DMS79 (cell line): ENCODE measurements at places on chromosomes 13 and 19.

GRCh38 chr13:101397742-101398141 lies 18.6 kb downstream of the NALCN start:
- no peak for DNase-seq

DNA sequence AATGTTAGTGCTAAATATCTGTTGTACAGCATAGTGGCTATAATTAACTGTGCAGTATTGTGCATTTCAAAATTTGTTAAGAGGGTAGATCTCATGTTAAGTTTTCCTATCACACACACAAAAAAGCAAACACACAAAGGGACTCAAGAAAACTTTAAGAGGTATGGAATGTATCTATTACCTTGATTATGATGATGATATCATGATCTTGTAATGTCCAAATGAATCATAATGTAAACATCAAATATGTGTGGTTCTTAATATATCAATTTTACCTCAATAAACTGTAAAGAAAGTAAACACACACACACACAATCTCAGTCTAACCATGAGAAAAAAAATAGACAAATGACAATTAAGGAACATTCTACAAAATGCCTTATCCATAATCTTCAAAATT lies 934.6 kb downstream of the SLITRK1 start:
- no peak for DNase-seq

DNA sequence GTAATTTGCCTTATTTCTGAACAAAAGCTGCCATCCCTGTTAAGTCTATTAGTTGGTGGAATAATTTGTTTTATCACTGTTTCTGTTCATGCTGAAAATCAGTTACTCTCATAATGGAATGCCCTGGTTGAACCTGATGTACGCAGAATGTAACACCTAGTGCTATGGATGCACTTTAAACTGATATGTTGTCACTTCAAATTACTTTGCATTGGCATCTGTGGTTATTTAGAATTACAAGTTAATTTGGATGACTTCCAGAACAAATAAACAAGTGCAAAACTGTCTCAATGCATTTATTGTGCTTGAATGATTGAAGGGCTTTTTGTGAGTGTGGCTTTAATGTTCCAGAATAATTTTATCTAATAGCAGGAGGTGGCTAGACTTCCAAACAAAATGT lies 368.2 kb upstream of the SLITRK5 start:
- DNase-seq, result no peak

GRCh38 chr19:32241306-32241705 lies 104.1 kb upstream of the ZNF507 start:
- DNase-seq, result no peak

DNA sequence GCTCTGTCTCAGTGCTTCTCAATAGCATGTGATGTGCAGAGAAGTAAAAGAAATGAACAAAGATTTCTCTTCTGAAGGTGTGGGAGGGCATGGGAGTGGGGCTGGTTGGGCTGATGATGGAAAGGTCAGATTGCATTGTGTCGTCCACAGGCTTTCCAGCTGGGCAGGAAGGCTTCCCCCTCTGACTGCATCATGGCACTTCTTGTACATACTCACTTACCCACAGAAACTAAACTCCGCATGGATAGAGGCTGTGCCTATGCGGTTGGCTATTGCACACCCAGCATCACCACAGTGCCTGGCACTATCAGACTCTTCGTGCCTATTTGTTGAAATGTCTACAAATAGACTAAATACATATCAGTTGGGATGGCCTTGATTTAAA lies 24.4 kb upstream of the TNFSF11 start:
- no peak for DNase-seq

DNA sequence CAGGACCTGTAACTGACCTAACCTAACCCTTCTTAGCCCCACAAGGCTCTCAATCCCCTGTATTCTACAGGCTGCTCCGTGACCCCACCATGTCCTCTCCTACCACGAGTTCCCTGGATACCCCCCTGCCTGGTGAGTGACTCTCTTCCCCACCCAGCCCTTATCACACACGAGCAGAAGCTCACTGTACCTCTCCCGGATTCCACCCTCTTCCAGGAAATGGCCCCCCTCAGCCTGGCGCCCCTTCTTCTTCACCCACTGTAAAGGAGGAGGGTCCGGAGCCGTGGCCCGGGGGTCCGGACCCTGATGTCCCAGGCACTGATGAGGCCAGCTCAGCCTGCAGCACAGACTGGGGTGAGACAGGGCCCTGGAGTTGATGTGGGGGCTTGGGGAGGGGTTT lies 1.3 kb downstream of the NR1H2 start:
- DNase-seq, result no peak

- DNase-seq, result peak; percentile 5
Observed at GRCh38 chr13:74210693-74211393, 76.6 kb upstream of the KLF12 start.

DNA sequence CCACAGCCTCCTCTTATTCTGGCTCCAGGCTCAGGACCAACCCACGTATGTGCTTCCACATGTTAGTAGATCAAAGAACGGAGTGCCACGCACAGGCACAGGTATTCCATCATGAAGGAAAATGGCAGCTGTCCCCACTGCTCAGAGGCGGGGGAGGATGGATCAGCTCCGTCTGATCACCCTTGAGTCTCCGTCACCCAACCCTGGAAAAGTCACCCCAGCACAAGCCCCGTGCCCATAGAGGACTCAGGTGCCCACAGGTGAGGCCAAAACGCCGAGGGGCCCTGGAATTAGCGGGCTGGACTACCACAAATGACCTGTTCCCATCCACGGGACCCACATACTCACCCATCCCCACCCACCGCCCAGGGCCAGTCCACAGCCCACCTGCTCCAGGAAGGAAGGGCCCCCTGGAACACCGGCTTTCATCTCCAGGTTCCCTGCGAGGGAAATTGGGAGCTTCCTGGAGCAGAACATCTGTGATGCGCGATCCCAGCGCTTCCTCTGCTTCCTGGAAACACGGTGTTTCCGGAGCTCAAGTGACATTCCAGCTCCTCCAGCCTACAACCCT lies 120.5 kb upstream of the SPACA7 start:
- DNase-seq, result no peak

GRCh38 chr19:30911491-30911890 lies 437.7 kb downstream of the TSHZ3 start:
- no peak for DNase-seq

GRCh38 chr13:74892096-74892495 lies 589.9 kb downstream of the TBC1D4 start:
- no peak for DNase-seq

DNA sequence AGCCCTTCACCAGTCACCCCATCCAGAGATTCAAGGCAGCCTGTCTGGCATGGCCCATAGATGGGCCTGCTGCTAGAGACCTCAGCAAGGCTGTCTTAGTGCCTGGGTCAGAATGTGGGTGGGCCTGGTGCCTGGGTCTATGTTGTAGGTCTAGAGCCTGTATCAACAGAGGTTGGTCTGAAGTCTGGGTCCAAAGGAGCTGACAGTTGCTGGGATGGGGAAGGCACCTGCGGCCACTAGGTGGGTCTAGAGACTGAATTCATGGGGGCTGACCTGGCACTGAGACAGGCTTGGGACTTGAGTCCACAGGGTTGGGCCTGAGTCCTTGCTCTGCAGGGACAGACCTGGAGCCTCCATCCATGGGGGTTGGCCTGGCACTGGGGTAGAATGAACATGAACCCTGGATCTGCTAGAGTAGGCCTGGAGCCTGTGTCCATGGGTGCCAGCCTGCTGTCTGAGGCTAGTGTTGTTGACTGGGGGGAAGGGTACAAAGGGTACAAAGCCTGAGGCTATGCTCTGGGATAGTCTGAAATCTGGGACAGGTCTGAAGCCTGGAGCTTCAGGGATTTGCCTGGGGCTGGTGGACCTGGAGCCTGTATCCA lies 516.8 kb downstream of the OLFM4 start:
- no peak for DNase-seq

DNA sequence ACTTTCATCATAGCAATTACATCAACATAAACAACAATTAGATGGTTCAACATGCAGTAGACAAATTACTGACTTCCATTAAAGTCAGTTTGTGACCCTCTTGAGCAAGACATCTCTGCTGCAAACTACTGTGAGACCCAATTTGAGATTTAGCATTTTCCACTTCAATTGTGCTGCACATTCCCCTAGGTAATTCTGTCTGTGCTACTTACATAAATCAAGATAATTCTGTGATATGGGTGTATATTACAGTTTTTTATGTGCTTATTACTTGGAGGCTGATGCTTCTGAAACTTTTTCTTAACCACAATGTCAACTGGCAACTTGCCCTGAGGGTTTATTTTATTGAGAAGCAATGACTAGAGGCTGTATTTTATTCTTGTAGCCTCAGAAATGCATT lies 1714.4 kb downstream of the OLFM4 start:
- peak; percentile 2 for DNase-seq

- DNase-seq, result no peak
Observed at GRCh38 chr13:109275852-109276251, 510.5 kb downstream of the IRS2 start.

DNA sequence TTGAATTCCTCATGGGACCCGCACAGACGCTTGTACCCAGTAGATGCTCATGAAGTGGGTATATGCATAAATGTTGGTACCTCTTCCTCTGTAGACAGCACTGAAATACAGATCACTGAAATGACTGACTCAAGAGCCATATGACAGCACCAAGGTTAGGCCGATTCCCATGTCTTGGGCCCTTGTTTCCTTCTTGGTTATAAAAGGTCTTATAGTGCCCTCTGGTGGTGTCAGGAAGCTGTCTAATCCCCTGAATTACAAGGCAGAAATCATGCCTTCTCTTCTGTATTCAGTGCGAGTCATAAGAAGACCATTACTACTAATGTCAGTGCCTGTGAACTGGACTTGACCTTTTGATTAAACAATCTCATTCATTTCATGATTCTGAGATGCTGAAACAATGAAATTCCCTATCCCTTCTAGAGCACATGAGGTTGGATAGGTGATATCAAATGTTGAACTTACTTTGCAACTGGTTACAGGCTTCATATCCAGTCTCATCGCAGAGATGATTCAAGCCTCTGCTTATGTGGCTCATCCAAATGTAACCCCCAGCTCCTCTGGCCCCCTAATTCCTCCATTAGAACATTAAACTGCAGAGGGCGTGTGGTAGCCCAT lies 59.7 kb downstream of the SPATA13 start:
- peak; percentile 3 for DNase-seq

DNA sequence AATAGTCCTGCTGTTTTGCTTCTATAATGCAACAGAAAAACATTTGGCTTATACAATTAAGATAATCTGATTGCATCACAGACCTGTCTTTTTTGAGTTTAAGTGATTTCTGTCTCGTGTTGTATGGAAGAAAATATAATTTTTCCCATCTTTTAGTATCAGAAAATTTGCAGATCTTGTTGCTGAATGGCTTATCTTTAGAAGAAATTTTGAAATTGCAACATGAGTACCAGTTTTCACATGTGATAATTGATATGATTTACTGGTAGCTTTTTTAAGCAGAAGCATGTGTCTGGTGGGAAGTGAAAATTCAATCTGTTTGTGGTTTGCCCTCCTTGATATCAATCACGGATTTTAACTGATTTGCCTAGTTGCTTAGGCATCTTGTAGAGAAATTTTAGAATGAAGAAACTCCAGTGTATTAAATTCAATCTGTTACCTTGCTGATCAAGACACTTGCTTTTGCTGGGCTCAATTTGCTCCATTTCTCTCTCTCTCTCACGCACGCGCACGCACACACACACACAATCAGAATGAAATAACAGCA lies 89.8 kb upstream of the MYCBP2 start:
- no peak for DNase-seq

DNA sequence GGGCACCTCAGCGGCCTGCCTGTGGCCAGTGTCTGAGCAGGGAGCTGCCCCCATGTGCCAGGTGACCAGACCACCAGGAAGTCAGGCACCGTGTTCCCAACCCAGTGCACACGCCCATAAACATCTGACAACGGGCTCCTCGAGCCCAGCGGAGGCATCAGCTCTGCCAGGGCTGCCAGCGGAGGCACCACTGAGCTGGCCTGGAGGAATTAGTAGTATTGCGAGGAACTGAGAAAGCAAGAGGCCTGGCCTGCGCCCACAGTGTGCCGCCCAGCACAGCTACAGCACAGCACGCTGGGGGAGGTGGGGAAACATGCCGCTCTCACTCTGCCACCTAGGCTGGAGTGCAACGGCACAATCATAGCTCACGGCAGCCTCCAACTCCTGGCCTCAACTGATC lies 44.6 kb downstream of the ANKRD27 start:
- no peak for DNase-seq

- no peak for DNase-seq
Observed at GRCh38 chr13:43894438-43894837, 14.7 kb downstream of the LACC1 start.

- DNase-seq, result no peak
Observed at GRCh38 chr19:17246681-17247425, 1.1 kb upstream of the NR2F6 start.

DNA sequence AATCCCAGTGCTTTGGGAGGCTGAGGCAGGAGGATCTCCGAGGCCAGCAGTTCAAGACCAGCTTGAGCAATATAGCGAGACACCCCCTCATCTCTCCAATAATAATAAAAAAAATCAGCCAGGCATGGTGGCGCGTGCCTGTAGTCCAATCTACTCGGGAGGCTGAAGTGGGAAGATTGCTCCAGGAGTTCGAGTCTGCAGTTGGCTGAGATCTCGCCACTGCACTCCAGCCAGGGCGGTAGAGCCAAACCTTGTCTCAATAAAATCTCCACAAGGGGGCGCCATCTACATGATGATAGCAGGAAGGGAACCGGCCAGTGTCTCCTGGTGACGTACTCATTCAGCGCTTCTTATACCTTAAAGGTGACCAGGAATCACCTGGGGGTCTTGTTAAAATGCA lies 13.6 kb upstream of the C5AR1 start:
- DNase-seq, result peak; percentile 74

GRCh38 chr13:43785261-43785649 lies 1.5 kb downstream of the ENOX1 start:
- peak; percentile 63 for DNase-seq

- DNase-seq, result peak; percentile 49
Observed at GRCh38 chr13:34469196-34469986, 472.7 kb upstream of the NBEA start.

- DNase-seq, result no peak
Observed at GRCh38 chr19:20397292-20397691, 168.3 kb downstream of the ZNF737 start.

- no peak for DNase-seq
Observed at GRCh38 chr13:48626726-48627451, 26.8 kb upstream of the CYSLTR2 start.

DNA sequence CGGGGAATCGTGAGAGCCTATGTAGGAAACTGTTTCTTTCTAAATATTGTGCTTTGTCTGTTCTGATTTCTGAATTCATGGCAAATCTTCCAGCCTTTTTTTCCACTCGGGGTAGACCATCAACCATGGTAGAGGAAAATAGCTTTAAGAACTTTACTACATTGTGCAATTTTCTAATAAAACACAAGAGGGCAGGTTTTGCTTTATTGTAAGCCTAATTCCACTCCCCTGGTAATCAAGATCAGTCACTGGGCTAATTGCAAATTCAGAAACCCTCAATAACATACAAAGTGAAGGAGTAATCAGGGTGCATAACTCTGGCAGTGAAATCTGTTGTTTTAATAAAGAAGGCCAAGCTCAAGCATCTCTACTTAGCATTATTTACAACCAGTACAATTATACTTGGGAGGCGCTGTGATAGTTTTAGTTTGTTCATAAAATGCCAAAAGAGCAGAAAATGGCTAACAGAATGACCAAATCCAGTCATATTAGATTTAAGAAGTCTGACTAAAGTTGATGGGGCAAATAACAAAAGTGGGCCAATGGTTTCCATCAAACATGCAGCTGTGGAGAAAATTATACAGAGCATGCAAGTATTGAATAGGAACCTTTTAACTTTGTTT lies 43.8 kb downstream of the DCT start:
- DNase-seq, result peak; percentile 61

- no peak for DNase-seq
Observed at GRCh38 chr13:23268441-23268840, 87.7 kb downstream of the SGCG start.
